Suprapubic skin (tissue), 4 donors: ENCODE measurements at places on chromosomes 11 and 22. TPM values are rescaled to one million over a fixed set of nuclear protein-coding genes. Genes with fewer than 3 reads are reported as not detected.
A peak's percentile ranks its signal among the peaks of the same experiment; 100 is the strongest.

DNA sequence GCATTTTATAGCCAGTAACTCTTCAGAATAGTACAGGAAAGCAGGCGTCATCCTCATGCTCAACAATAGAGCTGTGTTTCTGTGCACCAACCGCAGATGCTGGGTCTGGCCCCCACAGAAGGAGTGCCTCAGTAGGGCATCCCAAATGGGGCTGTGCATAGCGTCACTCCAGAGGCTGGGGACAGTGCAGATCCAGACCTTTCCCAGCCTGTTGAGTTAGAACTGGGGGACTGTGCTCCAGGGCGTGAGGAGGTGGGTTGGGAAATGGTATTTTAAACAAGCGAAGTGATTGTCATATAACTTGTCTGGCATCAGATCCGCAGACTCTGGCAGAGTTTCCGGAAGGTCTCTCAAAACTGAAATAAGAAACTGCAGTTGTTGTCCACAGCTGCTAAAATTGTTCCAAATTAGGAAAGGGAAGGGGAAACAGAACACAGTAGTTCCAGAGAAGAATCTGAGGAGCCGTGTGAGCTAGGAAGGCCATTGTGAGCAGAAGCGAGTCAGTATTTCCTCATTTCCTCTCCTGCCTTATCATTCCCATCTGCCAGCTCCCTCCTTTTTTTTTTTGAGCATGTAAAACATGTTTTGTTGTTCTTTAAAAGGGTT lies 52.2 kb downstream of the JAM3 start:
- peaks cover 4% of the 10 kb centered on the region for H3K27me3 ChIP-seq
- no peaks in the 10 kb centered on the region for H3K36me3 ChIP-seq
- peak overlapping the region; percentile 79 for H3K27ac ChIP-seq
- DNase-seq: no peak
- peaks cover 51% of the 10 kb centered on the region for H3K4me1 ChIP-seq

DNA sequence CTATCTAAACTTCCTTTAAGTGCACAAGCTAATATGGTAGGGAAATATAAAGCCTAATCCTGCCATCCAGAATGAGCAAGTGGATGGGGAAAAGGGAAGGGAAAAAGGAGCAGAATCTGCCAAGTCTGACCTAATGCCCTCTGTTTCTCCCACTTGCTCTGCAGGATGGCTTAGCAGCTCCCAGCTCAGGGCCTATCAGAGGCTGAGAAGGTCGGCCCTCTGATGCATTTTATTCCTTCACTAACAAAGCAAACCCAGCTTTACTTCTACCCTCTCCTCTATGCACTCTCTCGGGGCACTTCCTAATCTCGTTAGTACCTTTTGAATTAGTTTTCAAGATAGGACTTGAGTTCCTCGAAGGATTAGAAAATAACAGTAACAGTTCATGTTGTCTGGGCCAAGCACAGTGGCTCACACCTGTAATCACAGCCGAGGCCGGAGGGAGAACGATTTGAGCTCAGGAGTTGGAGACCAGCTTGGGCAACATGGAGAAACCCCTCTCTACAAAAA lies 9.9 kb upstream of the OR51V1 start:
- no peak for DNase-seq
- H3K4me3 ChIP-seq: no peak overlapping the region
- no peaks in the 10 kb centered on the region for H3K4me1 ChIP-seq
- H3K36me3 ChIP-seq: no peaks in the 10 kb centered on the region
- H3K27ac ChIP-seq: no peak overlapping the region

DNA sequence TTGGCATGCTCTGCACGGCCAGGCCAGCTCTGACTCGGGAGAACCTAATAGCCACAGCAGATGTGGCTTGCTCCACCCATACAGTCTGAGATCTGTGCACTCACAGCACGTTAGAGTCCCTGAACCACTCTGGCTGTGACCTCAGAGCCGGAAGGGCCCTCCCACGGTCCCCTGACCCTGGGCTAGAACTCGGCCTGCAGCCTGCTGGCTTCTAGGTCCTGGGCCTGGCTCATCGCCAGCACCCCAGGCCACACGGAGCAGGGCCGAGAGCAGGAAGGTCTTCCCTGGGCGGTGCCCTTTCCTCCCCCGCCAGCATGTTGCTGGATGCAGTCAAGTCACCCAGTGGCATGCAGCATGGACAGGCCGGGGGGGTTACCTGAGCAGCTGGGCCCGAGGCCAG lies 35.3 kb upstream of the TTLL12 start:
- no peak for DNase-seq
- no peak overlapping the region for H3K27ac ChIP-seq
- no peaks in the 10 kb centered on the region for H3K36me3 ChIP-seq
- H3K27me3 ChIP-seq: peaks cover under 1% of the 10 kb centered on the region
- peaks cover 5% of the 10 kb centered on the region for H3K4me1 ChIP-seq
- no peak overlapping the region for H3K4me3 ChIP-seq

GRCh38 chr11:122375687-122376399 lies 259.8 kb upstream of the BLID start:
- no peak overlapping the region for H3K27ac ChIP-seq
- no peak for DNase-seq
- H3K4me3 ChIP-seq: no peak overlapping the region

DNA sequence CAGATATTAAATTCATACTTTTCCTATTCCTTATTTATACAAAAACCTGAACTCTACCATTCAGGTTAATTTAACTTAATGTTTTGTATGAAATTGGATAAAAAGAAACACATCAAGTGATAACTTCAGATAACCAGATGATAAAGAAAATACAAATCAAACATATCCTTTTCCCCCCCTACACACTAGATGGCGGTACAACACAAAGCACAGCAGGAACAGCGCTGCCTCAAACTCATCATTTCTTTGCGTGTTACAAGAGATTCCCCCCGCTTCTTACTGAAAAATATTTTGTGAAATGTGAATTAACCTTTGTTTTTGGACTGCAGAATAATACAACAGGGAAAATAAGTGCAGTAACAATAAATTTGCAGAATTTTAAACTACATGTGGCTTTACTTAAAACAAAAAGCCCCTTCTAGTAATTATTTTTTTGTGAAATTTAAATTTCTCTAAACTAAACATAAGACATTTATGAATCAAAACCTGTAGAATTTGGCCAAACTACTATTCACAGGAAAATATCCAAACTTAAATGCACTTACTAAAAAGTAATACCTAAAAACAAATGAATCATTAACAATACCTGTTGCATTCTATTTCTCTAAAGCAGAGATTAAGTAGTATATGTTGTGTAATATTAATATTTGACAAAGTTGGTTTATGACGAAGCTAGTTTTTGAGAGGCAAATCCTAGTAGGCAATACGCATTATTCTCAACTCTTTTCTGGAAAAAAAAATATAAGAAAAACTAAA lies 74.4 kb downstream of the ARHGAP32 start:
- no peak overlapping the region for H3K27ac ChIP-seq
- H3K4me1 ChIP-seq: peaks cover 3% of the 10 kb centered on the region
- no peaks in the 10 kb centered on the region for H3K27me3 ChIP-seq
- H3K36me3 ChIP-seq: no peaks in the 10 kb centered on the region

DNA sequence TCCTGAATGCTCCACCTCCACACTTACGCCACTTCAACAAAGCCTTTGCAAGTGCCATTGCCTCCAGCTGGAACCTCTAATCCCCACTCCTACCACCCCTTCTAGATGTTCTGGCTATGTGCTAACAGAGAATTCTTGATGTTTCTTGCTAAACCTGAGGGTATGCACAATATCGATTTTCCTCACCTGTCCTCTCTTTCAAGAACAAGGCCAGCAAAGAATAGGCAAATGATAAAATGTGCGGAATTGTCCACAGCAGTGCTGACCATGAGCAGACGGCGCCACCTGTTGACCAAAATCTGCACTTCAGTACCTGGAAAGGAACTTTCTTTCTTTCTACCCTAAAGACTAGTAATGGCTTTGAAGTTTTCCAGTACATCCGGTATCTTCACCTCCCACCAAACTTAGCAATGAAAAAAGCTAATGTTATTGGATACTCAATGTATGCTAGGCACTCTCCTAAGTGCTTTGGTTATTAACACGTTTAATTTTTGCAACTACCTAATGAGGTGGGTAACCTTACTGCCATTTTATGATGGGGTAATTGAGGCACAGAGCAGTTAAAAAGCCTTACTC lies 3.4 kb downstream of the TIMM10 start:
- DNase-seq: no peak
- H3K27me3 ChIP-seq: no peaks in the 10 kb centered on the region
- H3K4me1 ChIP-seq: peaks cover 20% of the 10 kb centered on the region
- H3K36me3 ChIP-seq: peaks cover 4% of the 10 kb centered on the region

DNA sequence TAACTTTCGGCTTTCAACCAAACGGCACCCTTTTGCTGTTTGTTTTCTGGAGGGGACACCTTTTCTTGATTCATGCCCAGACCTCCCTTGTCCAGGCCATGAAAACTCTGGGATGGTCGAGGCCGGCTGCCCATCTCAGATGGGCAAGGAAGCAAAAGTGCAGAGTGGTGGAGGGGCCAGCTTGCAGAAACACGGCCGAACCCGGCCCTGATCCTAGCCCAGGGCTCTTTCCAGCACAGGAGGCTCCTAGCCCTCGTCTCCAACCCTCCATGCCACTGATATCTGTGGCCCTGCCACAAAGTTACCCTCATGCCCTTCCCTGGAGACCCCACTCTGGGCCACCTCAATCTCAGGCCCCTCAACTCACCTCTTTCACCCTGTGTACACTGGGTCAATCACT lies 18.9 kb upstream of the SLC22A12 start:
- no peaks in the 10 kb centered on the region for H3K27me3 ChIP-seq
- H3K27ac ChIP-seq: no peak overlapping the region
- no peak overlapping the region for H3K4me3 ChIP-seq
- peaks cover 5% of the 10 kb centered on the region for H3K4me1 ChIP-seq
- DNase-seq: peak; percentile 36

DNA sequence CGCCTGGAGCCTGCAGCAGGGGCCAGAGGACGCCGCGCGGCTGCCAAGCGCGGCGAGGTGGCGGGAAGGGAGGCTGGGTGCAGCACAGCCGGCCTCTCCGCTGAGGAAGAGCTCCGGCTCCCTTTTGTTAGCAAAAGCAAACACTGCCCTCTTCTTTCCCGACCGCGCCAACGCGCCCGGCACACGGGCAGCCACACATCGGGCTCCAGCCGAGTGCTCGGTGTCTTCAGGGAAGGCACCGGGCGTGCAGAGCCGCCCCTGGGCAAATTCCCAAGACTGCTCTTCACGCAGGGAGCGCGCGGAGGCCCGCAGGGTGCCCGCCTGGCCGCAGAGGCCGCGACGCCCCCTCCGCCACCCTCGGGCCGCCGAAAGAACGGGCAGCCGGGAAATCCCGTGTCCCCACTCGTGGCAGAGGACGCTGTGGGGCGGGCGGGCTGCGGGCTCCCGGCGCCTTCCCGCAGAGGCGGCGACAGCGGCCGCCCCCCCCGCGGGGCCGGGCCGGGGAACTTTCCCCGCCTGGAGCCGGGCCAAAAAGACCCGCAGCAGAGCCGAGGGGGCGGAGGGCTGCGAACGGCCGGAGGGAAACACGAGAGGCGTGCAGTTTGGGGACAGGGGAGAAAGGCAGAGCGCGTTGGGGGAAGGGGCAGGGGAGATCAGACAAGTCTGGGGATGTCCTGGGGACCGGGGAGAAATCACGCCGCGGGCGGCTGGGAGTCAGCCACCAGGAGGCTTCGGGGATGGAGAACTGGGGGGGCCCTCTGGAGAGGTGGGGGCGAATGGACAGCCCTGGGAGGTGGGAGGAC lies 931 bp downstream of the CADM1 start:
- peak overlapping the region; percentile 46 for H3K27ac ChIP-seq
- H3K4me1 ChIP-seq: peaks cover 22% of the 10 kb centered on the region
- DNase-seq: peak; percentile 79
- H3K27me3 ChIP-seq: peaks cover 30% of the 10 kb centered on the region
- H3K36me3 ChIP-seq: no peaks in the 10 kb centered on the region
- peak overlapping the region; percentile 64 for H3K4me3 ChIP-seq

- no peak for DNase-seq
- H3K27me3 ChIP-seq: no peaks in the 10 kb centered on the region
- peaks cover 4% of the 10 kb centered on the region for H3K4me1 ChIP-seq
- H3K27ac ChIP-seq: no peak overlapping the region
- H3K4me3 ChIP-seq: no peak overlapping the region
Observed at GRCh38 chr11:44149651-44150050, 54.2 kb downstream of the EXT2 start.

DNA sequence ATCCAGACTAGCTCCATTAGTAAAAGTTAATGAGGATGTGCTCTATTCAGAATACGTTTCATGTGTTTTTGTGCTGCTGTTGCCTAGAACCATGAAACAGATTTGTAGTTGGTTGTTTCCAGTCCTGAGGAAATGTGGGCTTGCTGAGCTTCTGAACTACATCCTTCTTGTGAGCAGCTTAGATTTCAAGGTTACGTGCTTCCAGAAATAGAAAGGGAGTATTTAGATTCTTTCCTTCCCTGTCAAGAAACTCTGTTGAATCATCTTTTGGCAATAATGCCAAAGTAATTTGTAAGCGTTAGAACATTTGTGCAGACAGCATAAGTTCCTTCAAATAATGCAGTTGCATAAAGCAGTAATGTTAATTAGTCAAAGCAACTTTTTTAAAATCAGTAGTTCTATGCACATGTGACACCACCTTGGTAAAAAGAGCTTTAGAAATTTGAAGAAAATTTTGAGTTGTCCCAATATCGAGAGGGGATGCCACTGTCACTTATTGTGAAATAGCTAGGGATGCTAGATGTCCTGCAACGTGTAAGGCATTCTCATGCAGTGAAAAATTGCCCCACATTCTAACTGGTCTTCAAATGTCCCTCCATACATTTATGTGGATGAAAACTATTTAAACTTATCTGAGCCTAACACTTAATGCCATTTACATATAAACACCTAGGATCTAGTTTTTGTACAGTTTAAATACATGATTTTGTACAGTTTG lies 169.6 kb downstream of the ETS1 start:
- H3K27ac ChIP-seq: no peak overlapping the region
- no peaks in the 10 kb centered on the region for H3K36me3 ChIP-seq
- H3K4me1 ChIP-seq: peaks cover 8% of the 10 kb centered on the region
- no peak overlapping the region for H3K4me3 ChIP-seq

DNA sequence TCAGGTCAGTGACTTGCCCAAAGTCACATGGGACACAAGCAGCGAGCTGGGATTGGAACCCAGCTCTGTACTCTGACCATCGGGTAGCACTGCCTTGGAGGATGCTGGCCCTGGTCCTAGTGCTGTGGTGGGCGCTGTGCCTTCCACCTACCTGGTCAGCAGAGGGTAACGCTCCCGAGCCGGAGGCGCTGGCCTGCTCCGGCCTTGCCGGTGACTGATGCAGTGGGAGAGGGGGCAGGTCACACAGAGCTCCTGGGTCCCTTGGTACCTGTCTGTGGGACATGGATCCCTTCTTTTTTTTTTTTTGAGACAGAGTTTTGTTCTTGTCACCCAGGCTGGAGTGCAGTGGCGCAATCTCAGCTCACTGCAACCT lies 43.0 kb downstream of the CACNA1I start:
- no peak overlapping the region for H3K4me3 ChIP-seq
- H3K36me3 ChIP-seq: no peaks in the 10 kb centered on the region
- peaks cover 63% of the 10 kb centered on the region for H3K27me3 ChIP-seq
- no peak for DNase-seq

GRCh38 chr11:71239581-71239980 lies 12.8 kb downstream of the SHANK2 start:
- no peak overlapping the region for H3K4me3 ChIP-seq
- peaks cover 18% of the 10 kb centered on the region for H3K27me3 ChIP-seq
- H3K4me1 ChIP-seq: peaks cover 12% of the 10 kb centered on the region

- peak; percentile 82 for DNase-seq
- H3K4me1 ChIP-seq: peaks cover 99% of the 10 kb centered on the region
- peaks cover 17% of the 10 kb centered on the region for H3K36me3 ChIP-seq
Observed at GRCh38 chr11:76791861-76792260, 8.7 kb downstream of the TSKU start.

GRCh38 chr11:115287266-115287665 lies 216.9 kb downstream of the CADM1 start:
- no peaks in the 10 kb centered on the region for H3K36me3 ChIP-seq
- no peaks in the 10 kb centered on the region for H3K4me1 ChIP-seq
- no peak overlapping the region for H3K27ac ChIP-seq

The CSKMT gene
- total RNA-seq: 4.6 TPM

The PKP3 gene
- 384 TPM for total RNA-seq

The TRIM49 gene
- total RNA-seq: not detected

The LRRC56 gene
- total RNA-seq: 1.7 TPM

The RIBC2 gene
- 5.7 TPM for total RNA-seq
